ENCODE measurements at places on chromosomes 5 and 9. TPM values are rescaled to one million over a fixed set of nuclear protein-coding genes. Genes with fewer than 3 reads are reported as not detected.

RHOBTB3 gene
- total RNA-seq, result 57.0 TPM

FAXDC2 gene
- 13.7 TPM for total RNA-seq

ADAMTS12 gene
- total RNA-seq, result not detected

MYOT gene
- total RNA-seq, result 0.08 TPM

SNAPC3 gene
- total RNA-seq, result 33.4 TPM

CENPH gene
- 25.2 TPM for total RNA-seq

SH2D3C gene
- 0.11 TPM for total RNA-seq

UHRF2 gene
- total RNA-seq, result 21.3 TPM

STXBP1 gene
- 41.3 TPM for total RNA-seq

SPATA31A6 gene
- total RNA-seq, result 0.03 TPM

SLC1A3 gene
- total RNA-seq, result 6.6 TPM

SPATA31D4 gene
- not detected for total RNA-seq

OLFM1 gene
- 49.3 TPM for total RNA-seq

IL4 gene
- not detected for total RNA-seq

MEGF10 gene
- 11.4 TPM for total RNA-seq

LPAR1 gene
- not detected for total RNA-seq

SPATA6L gene
- 1.3 TPM for total RNA-seq

AIF1L gene
- total RNA-seq, result 32.6 TPM

EQTN gene
- not detected for total RNA-seq

PCDHAC2 gene
- total RNA-seq, result 0.32 TPM

TEK gene
- total RNA-seq, result not detected

CDH9 gene
- total RNA-seq, result not detected

PAPPA gene
- 0.05 TPM for total RNA-seq

SLC31A2 gene
- total RNA-seq, result 12.1 TPM

COL5A1 gene
- total RNA-seq, result not detected

CER1 gene
- total RNA-seq, result not detected

LCN9 gene
- not detected for total RNA-seq

CD180 gene
- not detected for total RNA-seq

KIF4B gene
- total RNA-seq, result not detected

PCDHGA3 gene
- total RNA-seq, result 0.32 TPM

SLC34A3 gene
- total RNA-seq, result not detected

CTSL gene
- 1,575 TPM for total RNA-seq

FCHO2 gene
- total RNA-seq, result 6.7 TPM

CPLANE1 gene
- 17.3 TPM for total RNA-seq

SMC2 gene
- 25.6 TPM for total RNA-seq

F2RL2 gene
- not detected for total RNA-seq

PKD2L2 gene
- 0.11 TPM for total RNA-seq

POU5F2 gene
- total RNA-seq, result 0.32 TPM

KCNV2 gene
- not detected for total RNA-seq

SLC38A9 gene
- total RNA-seq, result 44.0 TPM

ABLIM3 gene
- 0.43 TPM for total RNA-seq

SUSD3 gene
- total RNA-seq, result 1.3 TPM

WDR31 gene
- total RNA-seq, result 2.4 TPM

FOXD4 gene
- 0.26 TPM for total RNA-seq
